ENCODE measurements at places on chromosomes 13 and 19.

DNA sequence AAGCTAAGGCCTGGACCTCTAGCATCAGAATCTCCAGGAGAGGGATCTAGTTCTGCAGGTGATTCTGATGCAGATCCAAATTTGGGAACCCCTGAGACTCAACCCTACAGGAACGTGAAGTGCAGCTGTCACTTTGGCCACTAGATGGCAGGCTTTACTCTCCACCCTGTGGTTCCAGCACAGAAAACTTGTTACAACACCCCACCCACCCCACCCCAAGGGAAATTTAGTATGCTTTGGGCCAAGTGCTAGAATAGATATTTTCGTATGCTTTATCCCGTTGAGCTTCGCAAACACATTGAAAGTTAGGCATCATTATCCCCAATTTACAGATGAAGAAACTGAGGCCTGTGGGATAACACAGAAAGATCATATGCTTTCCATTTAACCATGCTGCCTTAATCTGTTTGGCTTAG, 232.0 kb downstream of the B3GLCT start:
- DNase-seq, result peak; percentile 25

DNA sequence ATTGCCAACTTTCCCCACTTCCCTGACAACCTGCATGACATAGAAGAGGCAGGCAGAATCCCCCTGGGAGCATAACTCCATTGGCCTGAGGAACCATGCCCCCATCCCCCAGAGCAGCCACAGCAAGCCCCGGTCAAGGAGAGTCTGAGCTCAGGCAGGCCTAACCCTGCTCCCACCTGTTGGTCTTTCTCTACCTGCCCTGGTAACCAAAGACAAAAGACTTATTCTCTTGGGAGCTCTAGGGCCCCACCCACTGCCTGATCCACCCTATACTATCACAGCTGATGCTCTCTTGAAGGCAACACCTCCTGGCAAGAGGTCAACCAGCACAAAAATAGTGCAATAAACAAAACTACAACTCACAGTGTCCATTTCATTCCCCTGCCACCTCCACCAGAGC, 59.3 kb downstream of the TNFSF13B start:
- DNase-seq, result no peak

GRCh38 chr13:75445717-75446499, 36.1 kb downstream of the TBC1D4 start:
- no peak for DNase-seq

- no peak for DNase-seq
These were observed 10.8 kb downstream of the F2RL3 start for GRCh38 chr19:16899566-16900075.

DNA sequence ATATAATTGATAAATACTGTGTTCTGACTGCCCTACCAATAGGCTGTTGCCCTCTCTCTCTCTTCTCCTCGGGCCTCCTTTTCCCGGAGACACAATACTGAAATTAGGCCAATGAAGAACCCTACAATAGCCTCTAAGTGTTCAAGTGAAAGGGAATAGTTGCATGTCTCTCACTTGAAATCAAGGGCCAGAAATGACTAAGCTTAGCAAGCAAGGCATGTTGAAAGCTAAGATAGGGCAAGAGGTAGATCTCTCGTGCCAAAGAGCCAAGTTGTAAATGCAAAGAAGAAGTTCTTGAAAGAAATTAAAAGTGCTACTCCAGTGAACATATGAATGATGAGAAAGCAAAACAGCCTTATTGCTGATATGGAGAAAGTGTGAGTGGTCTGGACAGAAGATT, 13.3 kb downstream of the KATNAL1 start:
- no peak for DNase-seq

DNA sequence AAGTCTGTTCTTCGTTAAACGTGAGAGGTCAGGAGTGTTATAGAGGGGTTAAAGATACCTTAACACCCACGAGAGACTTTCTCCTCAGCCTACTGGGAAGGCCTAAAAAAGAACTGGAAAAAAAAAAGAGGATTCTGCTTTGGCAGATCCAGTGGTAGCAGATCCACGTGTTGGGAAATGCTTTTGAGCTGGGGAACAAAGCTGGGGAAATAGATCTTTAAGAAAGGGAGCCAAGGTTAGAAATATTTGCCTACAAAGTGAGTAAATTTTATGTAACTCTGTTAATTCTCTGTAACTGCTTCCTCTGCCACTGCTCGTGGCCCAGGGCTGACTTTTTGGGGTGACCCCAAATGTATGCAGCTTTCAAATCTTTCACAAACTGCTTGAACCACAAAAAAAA, 11.7 kb downstream of the RFX2 start:
- no peak for DNase-seq

- DNase-seq, result no peak
These were observed 359.8 kb upstream of the HTR2A start for GRCh38 chr13:47256618-47257017.

DNA sequence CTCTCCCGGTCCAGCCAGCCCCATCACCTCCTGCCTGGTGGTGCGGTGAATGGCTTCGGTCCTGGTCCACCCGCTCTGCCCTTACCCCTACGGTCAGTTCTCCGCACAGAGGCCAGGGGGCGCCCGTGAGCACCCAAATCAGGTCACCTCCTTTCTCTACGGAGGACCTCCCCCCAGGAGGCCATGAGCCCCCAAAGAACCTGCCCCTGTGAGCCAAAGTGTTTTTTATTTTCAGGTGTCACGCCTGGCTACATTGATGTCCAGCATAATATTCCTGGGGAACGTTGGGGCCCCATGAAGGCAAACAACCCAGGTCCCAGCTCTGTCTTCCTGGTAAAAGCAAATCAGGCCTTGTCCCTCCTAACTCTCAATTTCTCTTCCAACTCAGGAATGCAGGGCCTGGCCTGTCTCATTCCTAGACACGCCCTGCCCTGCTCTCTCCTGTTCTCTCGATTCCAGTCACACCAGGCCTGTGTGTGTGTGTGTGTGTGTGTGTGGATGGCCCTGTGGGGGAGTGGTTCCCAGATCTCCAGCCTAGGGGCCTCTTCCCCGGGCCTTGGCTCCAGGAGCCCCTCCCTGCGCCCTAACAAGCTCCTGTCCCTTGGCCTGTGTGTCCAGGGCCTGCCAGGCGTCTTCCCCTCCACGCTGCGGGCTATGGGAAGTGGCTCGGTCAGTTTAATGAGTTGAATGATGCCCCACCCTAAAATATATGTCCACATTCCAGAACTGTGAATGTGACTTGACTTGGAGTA, 9.7 kb upstream of the GIPC1 start:
- DNase-seq, result peak; percentile 77

DNA sequence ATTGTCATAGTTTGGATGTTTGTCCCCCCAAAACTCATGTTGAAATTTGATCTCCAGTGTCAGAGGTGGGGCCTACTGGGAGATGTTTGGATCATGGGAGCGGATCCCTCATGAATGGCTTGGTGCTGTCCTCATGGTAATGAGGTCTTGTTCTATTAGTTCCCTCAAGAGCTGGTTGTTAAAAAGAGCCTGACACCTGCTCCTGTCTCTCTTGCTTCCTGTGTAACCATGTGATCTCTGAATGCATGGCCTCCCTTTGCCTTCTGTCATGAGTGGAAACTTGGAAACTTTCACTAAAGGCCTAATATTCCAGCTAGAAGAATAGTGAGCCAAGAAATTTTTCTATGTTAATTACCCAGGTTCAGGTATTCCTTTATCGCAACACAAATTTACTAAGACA, 311.4 kb upstream of the ATXN8OS start:
- DNase-seq, result no peak

GRCh38 chr19:18483119-18483890, 38.6 kb downstream of the ELL start:
- DNase-seq, result no peak

DNA sequence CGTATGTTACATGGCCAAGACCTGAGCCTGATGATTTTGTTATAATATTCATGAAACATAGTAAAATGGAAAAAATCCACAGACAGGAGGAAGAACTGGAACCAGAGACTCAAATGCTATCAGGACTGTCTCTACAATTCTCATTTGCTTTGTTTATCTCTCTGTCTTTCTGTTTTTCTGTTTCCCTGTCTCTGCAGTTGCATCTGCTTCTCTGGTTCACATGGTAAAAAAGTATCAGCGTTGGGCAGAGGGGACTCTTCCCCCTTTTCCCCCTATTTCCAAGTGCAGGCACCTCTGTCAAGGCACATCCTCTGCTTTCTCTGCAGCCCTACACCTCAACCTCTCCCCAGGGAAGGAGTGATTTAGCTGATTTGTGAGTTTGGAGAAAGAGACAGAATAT, 41.2 kb upstream of the VWA8 start:
- no peak for DNase-seq

- DNase-seq, result no peak
These were observed 51.9 kb downstream of the ACSBG2 start for GRCh38 chr19:6187374-6187773.

DNA sequence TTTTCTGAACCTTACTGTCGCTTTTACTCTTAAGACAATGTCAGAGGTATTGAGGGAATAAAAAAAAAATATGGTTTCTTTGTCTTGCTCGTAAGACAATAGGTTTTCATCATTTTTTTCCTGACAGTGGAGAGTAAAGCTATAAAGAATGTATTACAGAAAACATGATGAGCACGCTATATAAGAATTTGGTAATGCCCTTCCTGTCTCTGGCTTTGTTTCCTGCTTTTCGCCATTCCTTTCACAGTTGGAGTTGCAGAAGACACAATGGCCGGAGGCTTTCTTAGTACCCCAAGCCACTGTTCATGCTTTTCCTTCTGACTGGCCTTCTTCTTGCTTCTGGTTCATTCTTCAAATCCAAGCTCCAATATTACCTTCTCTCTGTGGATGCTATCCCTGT, 101.0 kb upstream of the DACH1 start:
- DNase-seq, result no peak

GRCh38 chr13:111639196-111639705, 318.8 kb downstream of the TEX29 start:
- no peak for DNase-seq

- no peak for DNase-seq
These were observed 12.3 kb downstream of the ZNF507 start for GRCh38 chr19:32357720-32358119.

DNA sequence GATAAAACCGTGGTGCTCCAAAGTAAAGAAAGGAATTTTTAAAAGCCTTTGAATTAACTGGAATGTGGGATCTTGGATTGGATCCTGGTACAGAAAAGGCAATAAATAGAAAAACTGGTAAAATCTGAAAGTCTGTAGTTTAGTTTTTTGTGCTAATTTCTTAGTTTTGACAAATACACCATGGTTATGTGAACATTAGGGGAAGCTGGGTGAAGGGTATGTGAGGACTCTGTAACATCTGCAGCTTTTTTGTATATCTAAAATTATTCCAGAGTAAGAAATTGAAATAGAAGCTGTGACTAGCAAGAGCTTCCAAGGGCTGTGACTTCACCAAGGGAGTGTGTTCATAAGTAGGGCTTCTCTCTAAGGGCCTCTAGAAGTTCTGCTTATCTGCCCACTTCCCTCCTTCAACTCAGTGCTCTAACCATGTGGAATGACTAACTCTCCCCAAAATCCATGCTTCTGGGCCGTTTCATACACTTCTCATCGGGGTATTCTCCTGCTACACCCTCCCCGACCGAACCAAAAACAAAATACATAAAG, 26.5 kb downstream of the ARHGAP35 start:
- DNase-seq, result no peak

GRCh38 chr13:48839171-48839570, 136.5 kb upstream of the FNDC3A start:
- DNase-seq, result no peak

DNA sequence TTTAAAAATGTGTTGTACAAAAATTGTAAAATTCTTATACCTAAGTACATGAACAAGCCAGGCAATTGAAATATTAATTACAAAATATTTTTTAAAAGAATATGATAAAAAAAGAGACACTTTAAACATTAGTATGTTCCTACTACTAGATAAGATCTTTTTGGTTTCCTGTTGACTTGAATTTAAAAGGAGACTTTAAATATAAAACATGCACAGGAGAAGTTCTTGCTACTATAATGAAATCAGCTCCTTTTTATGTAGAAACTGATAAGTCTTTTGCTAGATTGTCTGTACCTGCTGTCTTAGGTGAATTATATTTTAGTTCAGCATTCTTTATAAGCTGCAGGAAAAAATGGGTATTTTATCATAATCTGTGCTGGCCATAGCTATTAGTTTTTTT, 140.2 kb downstream of the TNFSF13B start:
- no peak for DNase-seq

DNA sequence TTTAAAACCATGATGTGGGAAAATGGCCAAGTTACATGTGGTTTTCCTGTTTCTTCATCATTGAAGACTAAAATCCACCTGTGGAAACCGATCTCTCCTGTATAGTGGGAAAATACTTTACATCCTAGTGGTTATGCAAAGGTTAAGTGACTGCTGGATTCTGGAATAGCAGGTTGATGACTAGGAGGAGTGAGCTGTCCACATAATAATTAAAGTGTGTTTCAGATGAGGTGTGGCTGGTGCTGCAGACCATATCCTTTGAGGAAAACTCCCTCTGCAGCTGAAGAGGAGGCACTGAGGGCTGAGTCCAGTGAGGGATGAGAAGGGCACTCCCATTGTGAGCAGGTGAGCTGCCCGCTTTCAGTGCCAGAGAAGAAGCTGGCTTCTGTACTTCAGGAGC, 43.2 kb downstream of the DCLK1 start:
- DNase-seq, result no peak

DNA sequence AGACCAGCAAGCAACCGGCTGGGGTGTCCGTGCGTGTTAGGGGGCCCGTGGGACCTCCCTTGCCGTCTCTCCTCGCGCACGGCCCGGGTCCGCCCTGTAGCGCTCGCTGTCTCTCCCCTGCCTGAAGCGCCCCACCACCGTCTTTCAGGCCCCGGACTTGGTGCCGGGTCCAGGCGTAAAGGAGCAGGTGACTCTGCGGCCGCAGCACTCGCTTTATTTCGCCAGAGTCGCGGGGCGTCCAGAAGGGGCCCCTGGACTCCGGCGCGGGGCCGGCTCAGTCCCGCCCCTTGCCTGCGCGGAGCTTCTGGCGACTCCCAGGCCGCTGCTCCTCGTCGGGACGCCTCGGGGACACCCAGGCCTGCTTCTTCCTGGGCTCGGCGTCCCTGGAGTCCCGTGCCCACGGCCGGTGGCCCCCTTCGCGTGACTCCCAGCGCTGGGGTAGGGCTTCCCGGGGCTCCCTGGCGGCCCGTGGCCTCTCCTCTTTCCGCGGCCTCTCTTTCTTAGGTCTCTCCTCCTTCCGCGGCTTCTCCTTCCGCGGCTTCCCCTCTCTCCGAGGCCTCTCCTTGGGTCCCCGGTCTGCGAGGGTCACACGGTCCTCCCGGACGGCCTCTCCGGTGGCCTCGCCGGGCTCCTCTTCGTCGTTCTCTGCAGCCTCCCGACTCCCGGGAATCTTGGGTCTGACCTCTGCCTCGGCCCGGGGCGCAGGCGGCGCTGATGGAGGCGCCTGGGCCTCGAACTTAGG, 3.1 kb downstream of the AMH start:
- no peak for DNase-seq

Data from CD8-positive, alpha-beta memory T cell (primary cell).